ENCODE measurements at places on chromosomes 7 and 10. TPM values are rescaled to one million over a fixed set of nuclear protein-coding genes. Genes with fewer than 3 reads are reported as not detected.

ABCB1 gene
- 3.2 TPM for total RNA-seq

NODAL gene
- not detected for total RNA-seq

DNA sequence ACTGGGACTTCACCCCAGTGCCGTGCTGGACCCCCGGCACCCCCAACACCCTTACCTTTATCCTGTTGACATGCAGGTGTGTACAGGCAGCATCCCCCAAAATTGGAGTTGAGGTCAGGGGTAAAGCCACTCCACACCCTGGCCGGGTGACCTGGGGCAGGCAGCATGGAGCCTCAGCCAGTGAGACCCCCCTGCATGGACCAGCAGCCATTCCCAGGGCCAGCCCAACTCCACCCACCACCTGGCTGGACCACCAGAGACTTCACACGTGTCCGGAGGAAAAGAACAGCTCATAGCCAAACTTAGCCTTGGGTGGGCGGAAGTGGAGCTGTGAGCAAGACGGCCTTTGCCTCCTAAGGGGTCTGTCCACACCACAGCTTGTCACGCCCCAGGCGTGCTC, 413.0 kb upstream of the FOXK1 start:
- DNase-seq, result no peak

DNA sequence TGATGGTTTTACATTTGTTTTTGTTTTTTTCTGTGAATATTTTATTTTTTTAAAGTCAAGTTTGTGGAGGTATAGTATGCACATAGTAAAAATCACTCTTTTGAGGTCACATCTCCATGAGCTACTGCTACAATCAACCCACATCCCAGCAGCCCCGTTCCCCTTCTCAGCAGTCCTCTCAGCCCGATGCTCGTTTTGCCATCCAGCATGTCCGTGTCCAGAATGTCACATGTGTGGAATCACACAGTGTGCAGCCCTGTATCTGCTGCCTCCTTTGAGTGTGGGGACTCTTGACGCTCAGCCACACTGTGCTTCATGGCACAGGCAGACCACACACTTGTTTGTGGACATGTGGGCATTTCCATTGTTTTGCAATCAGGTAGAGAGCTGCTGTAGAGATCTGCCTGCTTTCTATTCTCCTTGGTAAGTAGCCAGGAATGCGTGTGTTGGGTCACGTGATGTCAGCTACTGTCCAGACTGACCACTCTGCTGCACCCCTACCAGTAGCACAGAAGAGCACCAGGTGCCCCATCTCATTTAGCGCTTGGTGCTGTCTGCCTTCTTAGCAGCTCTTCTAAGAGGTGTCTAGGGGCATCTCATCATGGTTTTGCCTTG, 71.6 kb upstream of the CAMK2B start:
- no peak for DNase-seq

DNA sequence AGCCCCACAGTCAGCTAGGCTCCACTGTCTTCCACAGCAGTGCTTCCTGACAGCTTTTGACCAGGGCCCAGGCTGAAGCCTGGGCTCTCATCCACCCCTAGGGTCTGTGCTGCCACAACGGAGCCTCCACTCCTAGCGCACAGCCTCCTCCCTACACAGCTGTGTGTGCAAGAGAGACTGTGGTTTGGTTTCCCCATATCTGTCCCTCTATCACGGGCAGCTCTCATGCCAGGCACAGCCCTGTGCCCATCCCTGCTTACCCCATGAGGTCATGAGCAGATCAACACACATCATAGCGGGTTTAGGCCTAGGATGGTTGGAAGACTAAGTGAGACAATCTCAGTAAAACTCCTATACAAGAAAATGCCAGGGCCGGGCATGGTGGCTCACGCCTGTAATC, 61.7 kb upstream of the PLXNA4 start:
- no peak for DNase-seq

- DNase-seq, result no peak
Observed at GRCh38 chr10:24453404-24453830, 244.5 kb downstream of the KIAA1217 start.

- peak; percentile 98 for DNase-seq
Observed at GRCh38 chr7:107743567-107744344, at the start of gene CBLL1. CBLL1 (plus strand) TSS chr7:107744142; CDS start chr7:107744164, 22 bp downstream.
